ENCODE measurements at places on chromosomes 11 and 22. TPM values are rescaled to one million over a fixed set of nuclear protein-coding genes. Genes with fewer than 3 reads are reported as not detected.
A peak's percentile ranks its signal among the peaks of the same experiment; 100 is the strongest.

- DNase-seq = peak; percentile 70
Observed at GRCh38 chr11:75351791-75352587, 528 bp upstream of the ARRB1 start.

- DNase-seq = no peak
Observed at GRCh38 chr11:117944554-117944953, 15.4 kb upstream of the TMPRSS13 start.

DNA sequence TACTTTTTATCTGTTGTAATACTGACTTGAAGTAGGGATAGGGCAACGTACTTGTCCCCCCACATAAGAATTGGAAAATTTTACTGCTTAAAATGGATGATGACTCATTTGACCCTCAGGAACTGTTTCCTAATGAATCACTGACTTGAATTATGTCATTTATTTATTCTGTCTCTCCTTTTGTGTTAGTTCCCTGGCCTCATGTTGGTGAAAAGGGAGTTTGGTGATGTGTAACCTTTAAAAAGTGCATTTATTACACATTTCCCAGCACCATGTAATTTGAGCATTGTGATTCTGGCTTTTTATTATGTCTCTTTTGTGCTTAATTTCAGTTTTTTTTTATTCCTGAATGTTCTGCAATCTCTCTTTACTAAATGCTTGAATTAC lies 20.3 kb upstream of the PGM2L1 start:
- DNase-seq = no peak

DNA sequence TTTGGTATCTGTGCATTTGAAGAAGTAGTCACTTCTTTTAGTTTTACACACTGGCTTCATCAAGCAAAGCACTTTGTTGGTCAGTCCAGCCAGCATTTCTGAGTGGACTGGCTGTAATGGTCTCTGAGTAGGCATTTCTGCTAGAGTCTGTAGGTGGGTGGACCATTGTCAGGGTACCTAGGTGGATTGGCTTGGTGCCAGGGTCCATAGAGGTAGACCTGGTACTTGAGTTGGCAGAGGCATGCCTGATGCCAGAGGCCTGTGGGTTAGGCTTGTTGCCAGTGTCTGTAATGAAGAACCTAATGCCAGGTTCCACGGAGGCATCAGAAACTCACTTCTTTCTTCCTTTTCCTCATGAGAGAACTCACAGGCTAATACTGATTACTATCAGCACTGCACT lies 157.9 kb upstream of the C11orf87 start:
- DNase-seq = no peak

DNA sequence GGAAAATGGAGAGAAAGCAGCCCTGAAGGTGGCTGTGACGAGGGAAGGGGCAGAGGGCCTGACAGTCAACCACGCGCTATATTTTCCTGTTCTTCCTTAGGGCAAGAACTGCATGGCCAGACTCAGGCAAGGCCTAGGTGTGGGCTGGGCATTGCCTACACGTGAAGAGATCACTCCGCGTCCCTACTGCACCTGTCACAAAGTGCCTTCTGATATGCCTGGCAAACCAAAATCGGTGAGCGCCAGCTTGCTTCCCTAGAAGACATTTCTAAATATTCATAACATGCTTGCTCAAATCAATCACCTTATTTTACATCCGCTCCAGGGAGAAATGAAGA lies 6.3 kb downstream of the TMEM121B start:
- DNase-seq = no peak

Gene C22orf31
- total RNA-seq = not detected
